DMS79 (cell line): ENCODE measurements at places on chromosomes 6 and 20.

DNA sequence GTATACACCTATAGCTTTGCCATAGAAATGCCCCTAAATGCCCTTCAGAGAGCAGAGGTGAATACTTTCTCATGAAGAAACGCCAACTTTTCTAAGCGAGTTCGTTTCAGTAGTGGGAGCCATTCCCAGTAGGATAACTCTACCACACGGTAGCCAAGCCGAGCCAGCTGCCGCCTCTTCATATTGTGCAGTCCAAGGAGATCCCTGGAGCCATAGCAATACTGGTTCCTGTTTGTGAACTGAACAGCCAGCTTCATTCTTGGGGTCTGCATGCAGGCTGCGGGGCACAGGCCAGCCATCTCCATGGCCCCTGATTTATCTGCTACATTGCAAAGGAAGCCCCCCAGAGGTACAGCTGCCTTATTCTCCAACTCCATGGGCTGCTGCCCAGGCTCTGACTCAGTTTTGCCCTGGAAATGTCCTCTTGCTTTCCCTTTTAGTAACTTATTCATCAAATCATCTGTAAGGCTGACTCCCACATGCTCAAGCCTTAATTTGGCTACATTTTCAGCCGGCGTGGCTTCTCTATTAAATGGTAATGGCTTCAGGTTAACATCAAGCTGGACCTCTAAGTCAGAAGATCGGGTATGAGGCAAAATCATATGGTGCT is 12.8 kb downstream of the FASTKD5 start:
- no peak for DNase-seq

- no peak for DNase-seq
Observed at GRCh38 chr6:149529650-149530049, 16.2 kb downstream of the PPIL4 start.

- DNase-seq = no peak
Observed at GRCh38 chr6:85574932-85575598, 18.6 kb downstream of the SNX14 start.

GRCh38 chr6:25371037-25371347 is 91.8 kb downstream of the CARMIL1 start:
- DNase-seq = no peak

- DNase-seq = no peak
Observed at GRCh38 chr20:47181056-47181862, 175.2 kb downstream of the ZMYND8 start.

- no peak for DNase-seq
Observed at GRCh38 chr6:128531696-128532095, 11.3 kb upstream of the PTPRK start.

DNA sequence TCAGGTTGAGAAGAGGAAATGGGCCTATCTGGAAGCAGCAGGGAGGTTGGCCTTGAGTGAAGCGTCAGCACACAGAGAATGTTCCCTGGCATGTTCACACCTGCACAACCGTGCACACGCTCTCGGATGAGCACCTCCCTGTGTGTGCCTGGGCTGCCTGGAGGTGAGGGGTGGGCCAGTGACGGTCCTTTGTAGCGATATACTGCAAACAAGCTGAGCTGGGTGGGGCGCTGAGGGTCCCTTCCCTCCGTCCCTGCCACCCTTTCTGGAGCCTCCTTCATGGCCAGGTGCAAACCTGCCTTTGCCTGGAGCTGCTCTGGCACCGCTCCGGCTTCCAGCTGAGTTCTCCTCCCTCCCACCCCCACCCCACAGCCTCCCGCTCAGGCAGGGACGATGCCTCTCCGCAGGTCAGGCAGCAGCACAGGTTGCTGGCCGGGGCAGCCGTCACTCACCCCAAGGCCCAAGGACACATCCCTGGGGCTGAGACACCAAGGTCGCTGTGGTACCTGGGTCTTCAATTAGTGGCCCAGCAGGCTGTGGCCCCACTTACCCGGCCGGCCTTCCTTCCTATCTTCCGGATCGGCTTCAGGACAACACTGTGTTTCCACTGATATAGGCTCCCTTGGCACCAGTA is 111.6 kb downstream of the ERMARD start:
- DNase-seq = peak; percentile 61

DNA sequence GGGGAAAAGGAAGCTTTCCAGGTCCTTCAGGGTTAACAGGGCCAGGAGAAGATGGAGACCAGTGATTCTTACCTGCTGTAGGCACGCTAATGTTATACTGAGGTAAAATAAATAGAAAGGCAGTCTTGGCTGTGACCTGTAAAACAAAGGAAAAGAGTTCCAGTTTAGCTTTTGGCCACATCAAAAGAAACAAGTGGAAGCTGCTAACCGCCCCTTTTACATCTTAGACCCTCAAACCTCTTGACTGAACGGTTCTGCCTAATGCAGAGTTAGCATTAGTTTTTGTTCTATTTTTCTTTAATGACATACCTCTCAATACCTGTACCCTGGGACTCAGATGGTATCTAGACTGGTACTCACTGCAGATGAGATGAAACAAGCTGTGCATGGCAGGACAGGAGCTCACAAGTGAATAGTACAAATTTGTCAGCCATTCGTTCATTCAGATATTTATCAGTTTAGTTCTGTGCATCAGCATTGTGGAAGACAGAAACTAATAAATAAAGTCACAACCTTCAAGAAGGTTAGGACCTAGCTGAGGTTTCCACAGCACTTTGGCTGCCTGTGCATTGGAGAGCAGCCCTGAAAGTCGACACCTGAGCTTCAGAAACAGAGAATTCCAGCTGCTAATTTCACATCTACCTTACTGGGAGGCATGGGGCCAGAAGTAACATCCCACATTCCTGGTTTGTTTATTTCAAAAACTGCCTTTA is 41.0 kb downstream of the TRAM2 start:
- no peak for DNase-seq

- DNase-seq = no peak
Observed at GRCh38 chr6:101181006-101181405, 212.5 kb upstream of the GRIK2 start.

GRCh38 chr20:20939006-20939405 is 167.2 kb downstream of the LINC00237 start:
- DNase-seq = no peak
